ENCODE measurements at places on chromosomes 7 and 10.
A peak's percentile ranks its signal among the peaks of the same experiment; 100 is the strongest.

DNA sequence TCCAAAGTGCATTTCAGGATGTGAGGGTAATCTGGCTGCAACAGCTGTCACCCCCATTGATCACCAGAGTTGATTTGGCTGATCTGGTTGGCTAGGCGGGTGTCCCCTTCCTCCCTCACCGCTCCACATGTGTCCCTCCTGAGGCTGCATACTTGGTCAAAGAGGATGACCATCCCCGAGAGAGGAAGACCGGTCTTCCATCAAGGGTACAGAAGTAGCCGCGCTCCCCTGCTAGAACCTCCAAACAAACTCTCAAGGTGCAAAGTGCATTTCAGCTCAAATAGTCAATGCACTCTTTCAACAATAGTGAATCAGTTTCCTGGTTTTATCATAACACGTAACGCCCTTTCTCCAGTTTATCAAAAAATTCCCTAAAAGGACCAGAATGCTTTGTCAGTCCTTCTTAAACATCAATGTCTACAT is 44.6 kb downstream of the CARD11 start:
- DNase-seq = no peak

- DNase-seq = no peak
Observed at GRCh38 chr10:112141292-112141691, 42.3 kb downstream of the GPAM start.

- DNase-seq = no peak
Observed at GRCh38 chr7:36474283-36475010, 84.8 kb downstream of the ANLN start.

DNA sequence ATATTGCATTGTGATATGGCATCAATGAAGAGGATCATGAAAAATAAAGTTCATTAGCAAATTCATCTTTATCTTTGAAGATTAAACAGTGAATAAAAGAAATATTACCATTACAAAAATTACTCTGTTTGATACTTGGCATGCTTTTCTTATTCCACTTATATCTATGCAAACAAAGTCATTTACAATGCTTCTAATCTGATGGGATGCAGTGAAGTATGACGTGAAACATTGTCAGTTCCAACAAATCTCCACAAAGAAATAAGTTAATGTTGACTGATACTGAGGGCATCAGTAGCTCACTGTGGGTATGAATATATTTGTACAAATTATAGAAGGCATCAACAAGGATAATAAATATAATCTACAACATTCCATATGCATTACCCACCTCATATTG is 672.8 kb upstream of the POT1 start:
- DNase-seq = no peak

DNA sequence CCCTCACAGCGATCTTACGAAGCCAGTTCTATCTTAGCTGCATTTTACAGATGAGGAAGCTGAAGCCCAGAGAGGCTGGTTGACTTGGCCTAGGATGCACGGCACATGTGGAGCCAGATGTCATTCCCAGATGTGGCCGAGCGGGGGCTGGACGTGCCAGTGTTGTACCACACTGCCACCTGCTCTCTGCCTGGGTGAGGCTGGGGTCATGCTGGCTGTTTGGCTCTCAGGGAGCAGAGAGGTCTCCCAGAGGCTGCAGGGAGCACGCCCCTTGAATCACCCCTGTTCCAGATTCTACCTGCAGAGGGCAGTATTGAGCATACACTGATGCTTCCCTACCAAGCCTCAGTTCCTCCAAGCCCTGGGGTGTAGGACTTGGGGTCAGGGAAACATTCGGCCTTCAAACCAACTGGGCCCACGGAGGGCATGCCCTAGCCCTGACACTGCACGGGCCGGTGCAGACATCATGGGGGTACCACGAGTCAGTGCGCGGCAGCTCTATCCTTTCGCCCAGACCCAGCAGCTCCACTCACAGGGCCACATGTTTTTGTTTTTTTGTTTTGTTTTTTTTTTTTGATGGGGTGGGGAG is 3.8 kb upstream of the GTF2IRD1 start:
- peak; percentile 70 for DNase-seq

DNA sequence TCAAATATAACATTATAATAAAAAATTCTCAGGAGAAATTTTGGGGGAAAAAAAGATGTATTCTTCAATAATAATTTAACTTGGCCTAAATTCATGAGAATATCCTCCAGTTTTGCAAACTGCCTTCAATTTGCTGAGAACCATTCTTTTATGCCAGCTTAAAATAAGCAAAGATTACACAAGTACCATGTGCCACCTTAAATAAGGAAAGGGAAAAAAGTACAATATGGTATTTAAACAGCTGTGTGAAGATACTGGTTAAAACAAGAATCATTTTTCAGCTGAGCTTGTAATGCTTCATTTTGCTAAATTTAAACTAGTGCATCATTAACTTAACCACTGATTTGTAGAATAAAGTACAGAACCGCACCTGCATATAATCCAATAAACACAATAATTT is 217.8 kb downstream of the LRRN3 start:
- DNase-seq = no peak

DNA sequence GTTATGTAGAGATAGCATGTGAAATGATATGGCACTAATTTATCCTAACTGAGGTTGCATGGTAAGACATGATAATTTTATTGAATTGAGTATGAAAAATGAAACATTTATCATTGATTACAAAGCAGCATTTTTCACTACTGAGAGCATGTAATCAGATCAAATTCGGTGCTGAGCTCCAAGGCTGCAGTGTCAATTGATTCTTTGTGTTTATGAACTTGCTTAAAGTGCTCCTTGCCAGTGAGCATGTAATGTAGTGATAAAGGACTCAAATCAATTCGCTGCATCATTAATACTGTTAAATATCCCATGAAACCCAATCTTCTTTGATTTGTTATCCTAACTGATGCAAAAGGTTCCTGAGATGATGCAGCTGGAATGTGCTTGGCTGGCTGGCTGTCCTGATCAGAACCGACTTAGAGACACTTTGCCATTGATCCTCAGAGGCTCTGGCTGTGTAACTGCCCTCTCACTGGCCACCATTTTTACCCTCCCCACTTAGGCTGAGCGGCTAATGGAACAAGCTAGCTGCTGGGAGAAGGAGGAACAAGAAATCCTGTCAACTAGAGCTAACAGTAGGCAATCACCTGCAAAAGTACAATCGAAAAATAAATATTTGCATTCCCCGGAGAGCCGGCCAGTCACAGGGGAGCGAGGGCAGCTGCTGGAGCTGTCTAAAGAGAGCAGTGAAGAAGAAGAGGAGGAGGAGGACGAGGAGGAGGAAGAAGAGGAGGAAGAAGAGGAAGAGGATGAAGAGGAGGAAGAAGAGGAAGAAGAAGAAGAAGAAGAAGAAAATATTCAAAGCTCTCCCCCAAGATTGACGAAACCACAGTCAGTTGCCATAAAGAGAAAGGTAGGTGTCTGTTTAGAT is 89.8 kb upstream of the SAMD8 start:
- no peak for DNase-seq

DNA sequence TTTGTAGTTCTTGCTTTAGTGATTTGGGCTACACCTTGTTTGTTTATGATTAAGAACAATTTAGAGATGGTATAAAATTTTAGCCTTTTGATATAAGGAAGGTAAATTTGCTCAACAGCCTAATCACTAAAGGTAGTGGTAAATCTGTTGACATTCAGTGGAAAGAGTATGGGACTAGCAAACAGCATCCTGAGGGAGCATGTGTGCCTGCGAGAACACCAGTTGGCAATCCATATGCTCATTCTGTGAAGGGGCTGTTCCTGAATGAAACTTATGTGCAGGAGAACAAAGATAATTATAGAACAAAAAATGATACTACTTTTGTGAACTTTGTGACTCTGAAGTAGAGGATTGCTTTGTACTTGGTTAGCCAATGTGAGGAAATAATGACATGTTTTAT is 44.0 kb downstream of the CAPZA2 start:
- DNase-seq = no peak

GRCh38 chr10:8998751-8999150 is 944.3 kb downstream of the GATA3 start:
- DNase-seq = no peak

DNA sequence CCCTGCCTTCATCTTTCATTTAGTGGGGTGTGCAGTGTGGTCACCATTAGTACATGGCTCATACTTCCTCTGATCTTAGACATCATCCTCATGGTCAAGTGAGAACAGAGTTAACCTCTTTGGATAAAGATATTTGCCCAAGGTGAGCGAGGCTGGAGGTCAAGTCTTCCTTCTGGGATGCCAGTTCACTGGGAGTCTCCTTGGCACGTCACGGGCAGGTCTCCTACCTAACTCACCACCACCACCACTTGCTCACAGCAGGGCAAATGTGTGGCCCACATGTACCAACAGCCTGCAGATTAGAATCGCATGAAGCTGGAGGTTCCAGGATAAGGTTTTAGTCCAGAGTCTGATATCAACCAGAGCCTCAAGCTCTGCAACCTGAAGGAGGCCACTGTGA is 164.6 kb downstream of the USP6NL start:
- DNase-seq = no peak

GRCh38 chr7:50667338-50667737 is 102.1 kb upstream of the DDC start:
- no peak for DNase-seq

- no peak for DNase-seq
Observed at GRCh38 chr7:107592361-107593024, 12.4 kb downstream of the BCAP29 start.

DNA sequence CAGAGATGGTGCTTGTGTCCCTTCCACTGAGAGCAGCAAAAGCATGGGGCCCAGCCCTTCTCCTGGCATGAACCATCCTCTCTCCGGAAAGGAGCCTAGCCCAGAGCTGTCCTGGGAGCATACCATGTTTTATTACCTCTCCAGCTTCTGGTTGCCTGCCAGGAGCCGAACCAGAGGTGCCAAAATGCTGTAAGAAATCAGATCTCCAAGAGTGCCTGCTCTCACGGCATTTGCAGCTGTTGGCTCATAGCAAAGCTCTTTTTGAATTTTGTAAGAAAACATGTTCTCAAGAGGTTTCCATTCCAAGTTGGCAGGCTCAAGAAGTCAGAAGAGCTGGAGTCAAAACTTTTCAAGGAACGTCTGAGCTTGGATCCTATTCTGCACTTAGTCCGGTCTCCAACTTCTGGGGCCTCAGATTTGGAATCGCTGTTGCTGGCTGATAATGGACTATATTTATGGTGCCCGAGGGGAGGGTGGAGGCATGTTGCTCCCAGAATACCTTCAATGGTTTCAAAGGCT is 211.7 kb upstream of the MKI67 start:
- DNase-seq = no peak

GRCh38 chr10:69389827-69390490 is 26.8 kb downstream of the TACR2 start:
- DNase-seq = no peak

GRCh38 chr10:14995964-14996565 is 36.9 kb downstream of the MEIG1 start:
- DNase-seq = no peak

GRCh38 chr7:132996581-132997242 is 85.2 kb downstream of the CHCHD3 start:
- DNase-seq = no peak

GRCh38 chr7:35519971-35520809 is 174.7 kb downstream of the HERPUD2 start:
- DNase-seq = peak; percentile 56

DNA sequence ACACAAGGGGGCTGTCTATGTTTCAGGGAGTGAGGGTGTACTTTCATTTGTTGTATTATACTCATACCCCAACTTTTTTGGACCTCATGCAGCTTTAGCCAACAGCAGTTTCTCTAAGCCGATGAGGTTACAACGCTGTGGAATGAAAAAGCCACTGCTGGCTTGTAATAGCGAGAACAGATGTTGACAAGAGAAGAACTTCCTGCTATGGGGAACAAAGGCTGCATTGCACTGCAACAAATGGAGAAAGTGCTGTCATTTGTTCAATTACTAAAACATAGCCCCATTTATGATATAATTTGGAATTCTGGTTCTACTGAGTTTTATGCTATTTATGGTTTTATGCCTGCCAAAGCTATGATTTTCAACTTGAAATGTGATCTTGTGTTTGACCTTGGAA is 104.2 kb upstream of the TMEM72 start:
- DNase-seq = no peak

GRCh38 chr7:19783541-19783940 is 10.1 kb upstream of the TMEM196 start:
- DNase-seq = no peak

GRCh38 chr7:102119213-102119651 is 167.4 kb upstream of the SH2B2 start:
- DNase-seq = no peak

DNA sequence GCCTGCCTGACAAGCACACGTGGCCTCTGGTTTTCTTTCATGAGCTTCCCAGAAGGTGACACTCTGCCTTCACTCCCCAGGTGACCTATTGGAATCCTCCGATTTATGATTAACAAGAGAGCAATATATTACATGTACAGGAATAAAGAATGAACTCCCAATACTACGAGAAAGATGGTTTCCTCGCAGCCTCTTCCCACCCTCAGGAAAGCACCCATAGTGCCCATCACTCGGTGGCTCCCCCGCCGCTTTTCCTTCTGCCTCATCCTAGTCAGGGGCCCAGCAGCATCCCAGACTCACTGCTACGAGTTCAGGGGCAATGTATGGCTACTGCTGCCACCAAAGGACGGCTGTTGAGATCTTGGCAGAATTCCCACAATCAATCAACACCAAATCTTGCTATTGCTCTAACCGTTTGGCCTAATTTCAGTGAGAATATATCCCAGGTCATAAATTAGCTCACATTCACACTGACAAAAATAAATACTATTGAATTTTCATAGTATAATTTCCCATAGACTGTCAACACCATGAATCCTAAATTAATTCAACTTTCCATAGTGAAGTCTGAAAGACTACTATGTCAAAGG is 196.3 kb downstream of the TNS3 start:
- no peak for DNase-seq

DNA sequence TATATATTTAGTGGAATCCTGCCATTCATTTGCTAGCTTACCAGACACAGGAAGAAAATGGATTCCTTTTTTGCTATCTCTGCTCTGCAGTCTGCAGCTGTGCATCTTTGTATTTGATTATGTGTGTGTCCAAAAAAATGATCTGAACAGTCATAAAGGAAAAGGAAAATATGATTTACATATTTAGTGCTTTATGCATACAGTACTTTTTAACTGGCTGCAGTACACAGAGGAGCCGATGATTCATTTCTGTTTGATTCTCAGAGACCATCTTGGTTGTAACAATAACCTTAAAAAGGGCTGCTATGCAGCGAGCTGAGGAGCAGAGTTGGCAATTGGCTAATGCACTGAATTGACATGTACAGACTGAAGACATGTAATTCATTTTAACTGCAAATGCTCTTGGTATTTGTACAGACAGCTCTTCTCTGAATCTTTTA is 151.3 kb upstream of the FZD1 start:
- no peak for DNase-seq
